ENCODE measurements at places on chromosomes 12 and 14.
A peak's percentile ranks its signal among the peaks of the same experiment; 100 is the strongest.

DNA sequence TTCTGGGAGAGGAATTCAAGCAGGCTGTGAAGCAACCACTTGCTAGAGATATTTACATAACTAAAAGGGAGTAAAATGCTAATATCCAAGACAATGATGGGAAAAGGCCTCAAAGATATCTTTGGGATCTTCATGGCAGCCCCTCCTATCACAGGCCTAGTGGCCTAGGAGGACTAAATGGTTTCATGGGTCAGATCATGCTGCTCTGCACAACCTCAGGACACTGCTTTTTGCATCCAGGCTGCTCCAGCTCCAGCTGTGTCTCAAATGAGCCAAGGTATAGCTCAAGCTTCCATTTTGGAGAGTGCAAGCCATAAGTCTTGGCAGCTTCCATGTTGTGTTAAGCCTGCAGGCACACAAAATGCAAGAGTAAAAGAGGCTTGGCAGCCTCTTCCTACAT is 195.6 kb upstream of the SSTR1 start:
- no peak for DNase-seq

GRCh38 chr14:28671425-28671824 is 95.2 kb upstream of the FOXG1 start:
- no peak for DNase-seq

- DNase-seq = no peak
These were observed 26.6 kb downstream of the PRKCH start for GRCh38 chr14:61347826-61348443.

DNA sequence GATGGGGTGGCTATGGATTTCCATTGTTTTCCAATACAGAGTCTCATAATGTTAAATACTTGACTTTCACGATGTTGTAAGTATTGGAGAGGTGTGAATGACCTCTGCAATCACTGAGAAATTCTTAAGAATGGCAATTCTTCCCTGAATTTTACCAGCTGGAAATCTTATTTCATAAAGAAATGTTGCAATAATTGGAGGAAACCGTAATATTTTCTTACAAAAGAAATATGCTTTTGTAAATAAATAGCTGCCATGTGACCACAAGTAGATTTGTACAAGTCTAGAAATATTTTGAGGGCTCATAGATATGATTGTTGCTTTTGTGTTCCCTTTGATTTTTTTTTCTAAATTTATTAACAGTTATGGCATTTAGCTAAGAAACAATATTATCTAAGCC is 308.7 kb upstream of the ATP2B1 start:
- DNase-seq = no peak

DNA sequence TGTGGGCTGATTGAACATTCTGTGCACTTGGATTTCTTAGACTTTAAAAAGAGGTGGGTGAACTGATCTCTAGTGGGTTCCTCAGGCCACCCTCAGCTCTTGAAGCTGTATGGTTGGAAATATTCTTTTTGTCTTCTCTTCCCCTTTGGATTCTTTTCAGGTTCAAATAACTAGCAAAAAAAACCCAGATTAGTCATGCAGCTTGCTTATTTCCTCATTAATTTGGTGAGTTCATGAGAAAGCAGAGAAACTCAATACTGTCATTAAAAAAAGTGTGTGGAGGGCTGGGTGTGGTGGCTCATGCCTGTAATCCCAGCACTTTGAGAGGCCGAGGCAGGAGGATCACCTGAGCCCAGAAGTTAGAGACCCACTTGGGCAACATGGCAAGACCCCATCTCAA is 183.4 kb downstream of the ESR2 start:
- no peak for DNase-seq

DNA sequence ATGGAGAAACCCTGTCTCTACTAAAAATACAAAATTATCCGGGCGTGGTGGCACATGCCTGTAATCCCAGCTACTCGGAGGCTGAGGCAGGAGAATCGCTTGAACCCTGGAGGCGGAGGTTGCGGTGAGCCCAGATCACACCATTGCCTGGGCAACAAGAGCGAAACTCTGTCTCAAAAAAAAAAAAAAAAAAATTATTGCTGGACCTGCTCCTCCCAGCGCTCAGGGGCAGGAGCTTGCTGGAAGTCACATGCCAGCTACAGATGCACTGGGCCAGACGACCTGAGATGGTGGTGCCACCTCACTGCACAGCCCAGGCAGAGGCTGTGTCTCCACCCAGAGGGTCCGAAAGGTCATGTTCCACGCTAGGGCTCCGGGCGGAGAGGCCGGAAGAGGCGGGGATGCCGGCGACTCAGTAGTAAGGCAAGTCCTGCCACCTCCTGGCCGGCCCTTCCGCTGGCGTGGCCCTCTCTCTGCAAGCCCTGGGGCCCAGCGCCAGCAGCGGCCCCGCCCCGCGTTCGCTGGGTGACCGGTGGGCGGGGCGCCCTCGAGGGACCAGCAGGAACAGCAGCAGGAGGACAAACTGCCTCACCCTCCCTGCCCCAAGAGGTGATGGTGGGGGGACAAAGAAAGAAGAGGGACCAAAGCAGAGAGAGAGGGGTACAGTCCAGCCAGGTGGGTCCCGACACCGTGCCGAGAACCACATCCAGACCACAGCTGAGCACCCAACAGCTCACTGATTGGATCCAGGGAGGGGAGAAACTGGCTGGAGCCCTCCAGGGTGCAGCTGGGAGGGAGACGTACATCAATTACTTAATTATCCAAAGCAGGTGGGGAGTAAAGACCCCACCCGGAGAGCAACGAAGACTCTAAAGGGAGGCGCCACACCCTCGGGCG is 3.6 kb upstream of the RHOF start:
- no peak for DNase-seq

DNA sequence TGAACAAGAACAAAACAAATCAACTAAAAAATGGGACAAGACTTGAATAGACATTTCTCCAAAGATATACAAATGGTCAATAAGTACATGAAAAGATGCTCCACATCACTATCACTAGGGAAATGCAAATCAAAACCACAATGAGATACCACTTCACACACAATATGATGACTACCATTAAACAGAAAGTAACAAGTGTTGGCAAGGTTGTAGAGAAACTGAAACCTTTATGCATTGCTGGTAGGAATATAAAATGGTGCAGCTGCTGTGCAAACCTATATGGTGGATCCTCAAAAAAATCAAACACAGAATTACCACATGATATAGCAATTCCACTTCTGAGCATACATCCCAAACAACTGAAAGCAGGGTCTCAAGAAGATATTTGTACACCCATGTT is 5.2 kb downstream of the SMAGP start:
- DNase-seq = no peak

GRCh38 chr14:103731481-103731880 is 15.9 kb downstream of the ZFYVE21 start:
- DNase-seq = no peak

DNA sequence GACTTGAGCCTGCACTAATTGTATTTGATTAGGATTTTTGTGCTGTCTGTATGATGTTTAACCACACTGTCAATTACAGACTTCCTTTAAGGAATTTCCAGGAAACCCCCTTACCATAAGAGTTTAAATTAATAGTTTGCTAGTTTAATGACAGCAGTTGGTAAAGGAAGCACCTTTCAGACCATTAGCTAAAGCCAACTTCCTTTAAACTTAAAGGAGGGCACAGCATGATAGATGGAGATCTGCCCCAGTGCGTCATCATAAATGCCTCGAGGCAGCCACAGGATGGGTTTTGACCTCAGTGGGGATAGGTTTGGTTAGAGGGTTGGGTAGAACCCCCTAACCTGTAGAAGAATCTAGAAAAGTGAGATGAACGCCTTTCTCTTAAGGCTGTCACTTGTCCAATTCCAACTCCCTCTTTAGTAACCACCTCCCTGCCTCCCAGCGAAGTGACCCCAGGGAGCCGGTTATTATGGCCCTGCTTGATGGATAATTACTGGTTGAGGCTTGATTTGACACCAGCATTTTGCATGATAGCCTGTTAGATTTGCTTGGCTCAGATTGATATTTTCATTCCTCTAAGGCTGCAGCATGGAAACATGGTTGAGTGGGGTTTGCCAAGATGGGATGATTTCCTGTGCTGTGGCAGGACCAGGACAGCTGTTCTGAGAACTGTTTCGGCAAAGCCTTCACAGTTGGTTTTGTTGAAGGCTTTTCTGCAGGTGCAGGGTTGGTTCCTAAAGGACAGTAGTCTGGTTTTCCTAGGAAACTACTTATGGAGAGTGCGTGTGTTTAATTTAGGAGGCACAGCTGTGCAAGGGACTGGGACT is 62.7 kb downstream of the CHST11 start:
- peak; percentile 14 for DNase-seq

DNA sequence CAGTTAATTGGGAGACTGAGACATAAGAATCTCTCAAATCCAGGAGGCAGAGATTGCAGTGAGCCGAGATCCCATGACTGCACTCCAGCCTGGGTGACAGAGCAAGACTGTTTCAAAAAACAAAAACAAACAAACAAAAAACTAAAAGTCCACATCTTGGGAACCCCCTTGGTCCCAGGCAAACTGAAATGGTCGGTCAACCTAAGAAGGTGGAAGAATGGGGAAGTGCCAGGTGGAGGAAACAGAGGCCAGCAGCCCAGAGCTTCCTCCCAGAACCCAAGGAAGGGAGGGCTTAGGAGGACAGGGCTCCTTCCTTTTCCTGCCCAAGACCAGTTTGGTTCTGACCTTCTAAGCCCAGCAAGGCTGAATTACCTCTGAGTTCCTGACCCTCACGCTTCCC is 121.0 kb upstream of the FUT8 start:
- DNase-seq = no peak

GRCh38 chr12:24822121-24822899 is 126.6 kb downstream of the BCAT1 start:
- DNase-seq = no peak

GRCh38 chr12:97943359-97943758 is 480.8 kb downstream of the RMST start:
- DNase-seq = no peak

DNA sequence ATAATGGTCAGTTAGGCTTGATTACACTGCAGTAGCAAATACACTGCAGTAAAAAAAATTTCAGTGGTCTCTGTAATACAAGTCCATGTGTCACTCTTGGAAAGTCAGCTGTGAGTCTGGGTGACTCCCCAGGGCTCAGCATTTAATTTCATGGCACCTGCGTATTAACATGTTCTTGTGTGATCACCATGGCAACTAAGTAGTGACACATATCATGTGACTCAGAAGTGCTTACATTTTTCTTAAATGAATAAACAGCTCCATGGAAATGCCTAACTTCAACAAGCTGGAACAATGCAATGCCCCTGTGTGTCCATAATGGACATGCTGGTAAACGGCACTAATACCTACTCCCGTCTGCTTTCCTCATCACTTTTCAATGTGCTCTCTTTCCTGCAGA is 88.5 kb upstream of the ANO4 start:
- no peak for DNase-seq

- DNase-seq = no peak
These were observed 103.3 kb upstream of the BBS10 start for GRCh38 chr12:76451528-76451927.

DNA sequence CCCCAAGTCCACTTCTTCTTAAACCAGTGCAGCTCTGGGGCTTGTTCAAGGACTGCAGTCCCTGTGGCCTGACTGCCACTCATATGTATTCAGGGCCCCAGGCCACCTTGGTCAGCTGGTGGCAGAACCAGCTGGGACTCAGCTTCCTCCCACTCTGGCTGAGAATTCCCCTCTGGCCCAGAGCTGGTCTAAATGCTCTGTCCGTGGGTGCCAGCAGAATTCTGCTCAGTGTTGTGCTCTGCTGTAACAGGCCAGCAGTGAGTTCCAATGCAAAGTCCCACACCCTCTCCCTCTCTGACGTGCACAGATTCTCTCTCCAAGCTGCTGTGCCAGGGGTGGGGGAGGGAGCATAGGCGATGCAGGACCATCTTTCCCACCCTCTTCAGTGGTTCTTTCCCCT is 210.4 kb upstream of the RGS6 start:
- DNase-seq = no peak

GRCh38 chr12:48972952-48973483 is 1.5 kb upstream of the WNT10B start:
- DNase-seq = no peak

GRCh38 chr12:89278862-89279261 is 73.4 kb downstream of the DUSP6 start:
- no peak for DNase-seq

GRCh38 chr12:132740652-132741051 is 21.0 kb downstream of the ANKLE2 start:
- DNase-seq = no peak

- no peak for DNase-seq
These were observed 9.1 kb downstream of the ULK1 start for GRCh38 chr12:131903270-131904255.

DNA sequence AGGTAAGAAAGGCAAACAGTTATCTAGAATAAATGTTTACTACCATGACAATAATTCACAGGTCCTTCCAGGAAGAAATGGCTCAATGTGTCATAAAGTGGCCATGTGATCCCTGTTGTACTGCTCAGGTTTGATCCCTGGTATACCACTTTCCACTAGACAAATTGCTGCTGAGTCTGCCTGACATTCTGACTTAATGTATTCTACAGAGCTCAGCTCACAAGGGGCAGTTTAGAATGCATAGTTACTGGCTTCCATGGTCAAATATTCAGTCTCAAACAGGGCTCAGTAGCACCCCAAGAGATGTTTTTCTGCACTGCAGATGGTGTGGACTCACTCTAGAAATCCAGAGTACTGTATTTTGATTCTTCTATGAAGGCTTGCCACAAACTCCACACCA is 21.8 kb downstream of the TSHR start:
- no peak for DNase-seq

Measured in stimulated activated CD8-positive, alpha-beta memory T cell treated with anti-CD3 and anti-CD28 coated beads, Interleukin-2, amount 100 ng/mL, for 1 hour (primary cell).